ENCODE measurements at places on chromosomes 7 and 10.

- DNase-seq = peak; percentile 19
Observed at GRCh38 chr10:17512341-17513001, 58.1 kb upstream of the ST8SIA6 start.

GRCh38 chr7:41187322-41187721, 515.6 kb downstream of the INHBA start:
- no peak for DNase-seq

GRCh38 chr7:83413424-83413823, 235.5 kb downstream of the SEMA3E start:
- DNase-seq = no peak

DNA sequence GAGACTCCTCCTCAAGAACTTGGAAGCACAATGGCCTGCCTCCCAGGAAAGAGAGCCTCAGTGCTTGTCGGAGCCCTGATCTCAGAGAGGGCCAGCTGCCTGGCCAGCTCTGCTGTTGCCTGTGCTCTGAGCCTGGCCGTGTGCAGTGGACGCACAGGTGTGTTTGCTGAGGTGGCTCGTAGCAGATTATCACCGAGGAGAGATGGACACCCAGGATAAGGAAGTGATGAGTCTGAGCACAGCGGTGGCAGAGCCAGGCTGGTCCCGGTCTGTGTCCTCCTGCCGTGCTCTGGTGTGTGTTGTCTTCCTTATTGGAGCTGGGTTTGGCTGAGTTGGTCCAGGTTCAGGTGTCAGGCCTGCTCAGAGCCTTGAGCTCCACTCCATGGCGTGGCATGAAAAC, 208.5 kb downstream of the EBF3 start:
- no peak for DNase-seq

DNA sequence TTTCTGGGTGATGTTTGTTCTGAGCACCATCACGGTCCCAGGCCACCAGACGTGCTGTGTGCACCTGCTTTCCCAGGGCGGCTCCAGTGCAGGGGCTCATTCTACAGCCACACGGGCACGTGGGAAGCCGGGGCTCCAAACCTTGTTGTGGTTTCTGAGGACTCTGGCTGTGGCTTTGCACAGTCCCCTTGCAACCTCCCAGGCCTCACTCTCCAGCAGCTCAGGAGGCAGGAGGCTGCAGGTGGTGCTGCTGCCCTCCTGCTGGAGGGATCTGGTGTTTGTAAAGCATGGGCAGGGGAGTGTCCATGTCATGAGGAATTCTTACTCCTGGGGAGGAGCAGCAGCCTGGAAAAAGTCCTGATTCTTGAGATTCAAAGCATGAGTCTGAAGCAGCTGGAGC, 54.3 kb downstream of the INSYN2A start:
- no peak for DNase-seq

Measured in activated CD4-positive, alpha-beta T cell treated with anti-CD3 and anti-CD28 coated beads, Interleukin-2, Interleukin-4, amounts not matched to agents 100 ng/mL and 50 ng/mL, durations not matched to agents 16 hours and 8 hours (primary cell).